Activated T-cell treated with anti-CD3 and anti-CD28 coated beads, Interleukin-2, amount 50 U/mL, for 1 hour (primary cell): ENCODE measurements at places on chromosomes 5 and 9.

- DNase-seq: no peak
These were observed 57.4 kb downstream of the CFAP95 start for GRCh38 chr9:69877852-69878514.

- no peak for DNase-seq
These were observed 168.9 kb upstream of the PUM3 start for GRCh38 chr9:3012842-3013241.

DNA sequence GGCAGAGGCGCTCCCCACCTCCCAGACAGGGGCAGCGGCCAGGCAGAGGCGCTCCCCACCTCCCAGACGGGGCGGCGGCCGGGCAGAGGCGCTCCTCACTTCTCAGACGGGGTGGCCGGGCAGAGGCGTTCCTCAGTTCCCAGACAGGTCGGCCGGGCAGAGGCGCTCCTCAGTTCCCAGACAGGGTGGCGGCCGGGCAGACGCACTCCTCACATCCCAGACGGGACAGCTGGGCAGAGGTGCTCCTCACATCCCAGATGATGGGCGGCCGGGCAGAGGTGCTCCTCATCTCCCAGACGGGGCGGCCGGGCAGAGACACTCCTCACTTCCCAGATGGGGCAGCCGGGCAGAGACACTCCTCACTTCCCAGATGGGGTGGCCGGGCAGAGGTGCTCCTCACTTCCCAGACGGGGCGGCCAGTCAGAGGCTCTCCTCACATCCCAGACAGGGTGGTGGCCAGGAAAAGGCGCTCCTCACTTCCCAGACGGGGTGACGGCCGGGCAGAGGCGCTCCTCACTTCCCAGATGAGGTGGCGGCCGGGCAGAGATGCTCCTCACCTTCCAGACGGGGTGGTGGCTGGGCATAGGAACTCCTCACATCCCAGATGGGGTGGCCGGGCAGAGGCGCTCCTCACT is 75.1 kb downstream of the CARTPT start:
- DNase-seq: no peak

DNA sequence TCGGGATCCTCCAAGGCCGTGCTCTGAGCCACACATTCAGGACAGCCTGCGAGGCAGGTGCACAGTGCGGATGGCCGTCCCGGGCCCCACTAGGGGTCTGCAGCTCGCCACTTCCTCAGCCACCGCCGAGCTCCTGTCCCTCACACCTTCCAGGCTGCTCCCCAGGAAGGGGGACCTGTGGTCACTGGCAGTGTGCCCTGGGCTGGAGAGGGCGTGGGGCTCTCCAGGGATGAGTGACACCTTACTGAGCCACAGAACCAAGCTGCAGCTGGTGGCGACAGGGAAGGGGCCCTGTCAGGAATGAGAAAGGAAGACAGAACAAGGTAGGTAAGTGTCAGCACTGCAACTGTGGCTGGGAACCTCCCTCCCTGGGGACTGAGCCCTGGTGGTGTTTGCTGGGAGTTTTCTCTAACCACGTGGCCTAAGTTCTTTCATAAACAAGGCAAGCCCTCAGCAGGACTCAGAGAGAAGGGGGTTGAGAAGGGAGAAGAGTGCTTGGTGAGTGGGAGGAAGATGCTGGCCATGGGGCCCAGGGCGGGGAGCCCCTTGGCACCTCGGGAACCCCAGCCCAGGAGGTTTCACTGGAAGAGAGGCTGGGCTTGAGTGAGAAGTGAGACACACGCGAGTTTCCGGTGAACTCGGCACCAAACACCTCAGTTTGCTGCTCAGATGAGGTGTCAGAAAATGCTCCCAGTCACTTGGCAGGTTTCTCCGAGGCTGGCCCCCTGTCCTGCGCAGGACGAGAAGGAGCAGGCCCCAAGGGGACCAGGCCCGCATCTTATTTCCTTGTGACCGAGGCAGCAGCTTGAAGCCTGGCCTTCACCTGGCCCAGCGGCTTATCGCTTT is 5.2 kb downstream of the IL13 start:
- DNase-seq: no peak

GRCh38 chr5:100026606-100027005 is 508.6 kb upstream of the FAM174A start:
- DNase-seq: no peak

GRCh38 chr9:84075004-84075403 is 94.4 kb downstream of the RMI1 start:
- DNase-seq: no peak

DNA sequence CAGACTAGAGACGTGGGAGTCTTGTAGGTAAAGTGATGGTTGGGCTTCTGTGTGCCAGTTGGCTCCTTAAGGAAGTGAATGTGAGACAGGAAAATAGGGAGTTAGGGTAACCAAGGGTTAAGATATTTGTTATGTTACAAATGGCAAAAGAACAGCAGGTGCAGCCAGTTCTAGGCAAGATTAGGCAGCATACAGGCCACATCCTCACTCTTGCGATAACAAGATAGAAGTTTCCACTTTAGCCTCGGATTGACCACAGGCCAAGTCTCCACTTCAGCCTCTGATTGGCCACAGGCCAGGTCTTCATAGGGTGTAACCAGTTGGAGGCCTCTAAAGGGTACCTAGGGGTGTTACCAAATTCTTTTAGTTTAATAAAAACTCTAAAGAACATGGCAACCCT is 54.6 kb upstream of the ABCA1 start:
- DNase-seq: no peak

- no peak for DNase-seq
These were observed 26.5 kb downstream of the WNK2 start for GRCh38 chr9:93210324-93210973.

DNA sequence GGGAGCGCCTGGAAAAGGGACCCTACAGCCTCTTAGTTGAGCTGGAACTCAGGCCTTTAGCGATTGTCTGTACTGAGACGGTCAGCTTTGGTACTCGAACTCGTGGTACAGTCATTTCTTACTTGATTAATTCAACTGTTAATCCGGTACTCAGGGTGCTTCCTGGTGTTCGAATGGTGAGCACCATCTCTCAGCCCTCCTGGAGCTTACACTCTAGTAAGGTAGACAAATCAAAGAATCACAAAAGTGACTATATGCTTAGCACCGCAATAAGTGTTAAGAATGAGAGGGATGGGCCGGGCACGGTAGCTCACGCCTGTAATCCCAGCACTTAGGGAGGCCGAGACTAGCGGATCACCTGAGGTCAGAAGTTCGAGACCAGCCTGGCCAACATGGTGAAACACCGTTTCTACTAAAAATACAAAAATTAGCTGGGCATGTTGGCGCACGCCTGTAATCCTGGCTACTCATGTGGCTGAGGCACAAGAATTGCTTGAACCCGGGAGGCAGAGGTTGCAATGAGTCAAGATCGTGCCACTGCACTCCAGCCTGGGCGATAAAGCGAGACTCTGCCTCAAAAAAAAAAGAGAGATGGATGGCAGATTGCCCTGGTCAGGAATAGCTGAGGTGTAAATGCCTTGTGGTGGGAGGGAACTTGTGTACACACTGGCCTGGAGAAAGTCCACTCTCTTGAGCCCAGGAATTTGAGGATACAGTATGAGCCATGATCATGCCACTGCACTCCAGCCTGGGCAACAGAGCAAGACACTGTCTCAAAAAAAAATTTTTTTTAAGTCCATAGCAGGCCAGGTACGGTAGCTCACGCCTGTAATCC is 981 bp downstream of the TCOF1 start:
- no peak for DNase-seq

DNA sequence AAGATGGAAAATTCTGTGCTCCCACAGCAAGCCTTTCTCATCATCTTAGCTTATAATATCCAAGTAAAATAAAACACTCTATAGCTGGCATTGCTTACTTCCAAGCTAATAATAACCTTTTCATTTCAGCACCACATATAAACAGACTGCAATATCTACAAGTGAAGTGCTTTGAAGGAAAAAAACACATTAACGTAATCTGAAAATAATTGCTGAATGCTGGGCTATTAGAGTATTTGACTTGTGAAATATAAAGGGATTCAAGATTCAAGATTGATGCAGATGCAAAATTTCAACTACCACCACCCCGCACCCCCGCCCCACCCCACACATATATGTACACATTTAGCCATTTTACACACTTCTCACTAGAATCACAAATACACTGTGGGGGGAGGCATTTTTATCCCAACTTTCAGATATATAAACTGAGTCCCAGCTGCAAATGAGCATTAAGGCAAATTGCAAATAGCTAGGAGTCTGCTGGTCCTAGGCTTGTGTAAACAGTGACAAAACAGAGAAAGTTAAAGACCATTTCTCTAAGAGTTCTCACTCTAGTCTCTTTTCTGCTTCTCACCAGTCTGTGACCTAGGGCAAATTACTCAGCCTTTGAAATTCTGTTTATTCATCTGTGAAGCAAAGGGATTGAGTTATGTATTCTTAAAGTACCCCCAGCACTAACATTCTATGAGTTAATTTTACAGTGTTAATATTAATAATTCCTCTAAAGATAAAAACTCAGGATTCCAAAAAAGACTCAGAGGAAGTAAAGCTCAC is 489.4 kb downstream of the PRELID2 start:
- DNase-seq: no peak

- no peak for DNase-seq
These were observed 19.2 kb upstream of the NDST1 start for GRCh38 chr5:150488519-150489359.

DNA sequence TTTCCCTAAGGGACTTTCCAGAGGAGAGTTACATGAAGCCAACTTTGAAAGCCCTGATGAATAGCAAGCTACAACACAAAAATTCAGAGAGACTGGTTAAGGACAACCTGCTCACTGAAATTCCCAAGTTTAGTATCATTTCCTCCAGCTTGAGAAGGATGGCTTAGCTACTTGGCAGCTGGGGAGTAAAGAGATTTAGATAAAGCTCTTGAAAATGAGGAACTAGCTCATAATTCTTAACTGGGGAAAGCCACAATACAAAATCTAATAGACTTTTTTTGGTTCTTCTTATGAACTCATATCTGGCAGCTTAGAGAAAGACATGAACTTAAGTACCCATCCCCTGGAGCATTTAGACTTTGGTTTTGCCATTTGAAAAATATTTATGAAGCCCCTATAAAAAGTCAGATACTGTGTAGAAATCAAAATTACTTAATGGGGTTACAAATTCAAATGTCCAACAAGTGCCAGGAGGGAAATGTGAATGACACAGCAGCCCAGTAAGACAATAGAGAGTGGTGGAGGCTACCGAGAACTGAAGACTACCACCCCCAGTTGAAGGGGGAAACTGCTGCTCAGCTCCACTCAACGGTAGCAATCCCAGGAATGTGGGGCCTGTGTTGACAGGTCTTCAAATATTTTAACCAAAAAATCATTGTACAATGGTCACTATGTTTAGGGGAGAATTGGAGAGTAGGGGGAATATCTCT is 79.4 kb upstream of the ADRB2 start:
- no peak for DNase-seq

DNA sequence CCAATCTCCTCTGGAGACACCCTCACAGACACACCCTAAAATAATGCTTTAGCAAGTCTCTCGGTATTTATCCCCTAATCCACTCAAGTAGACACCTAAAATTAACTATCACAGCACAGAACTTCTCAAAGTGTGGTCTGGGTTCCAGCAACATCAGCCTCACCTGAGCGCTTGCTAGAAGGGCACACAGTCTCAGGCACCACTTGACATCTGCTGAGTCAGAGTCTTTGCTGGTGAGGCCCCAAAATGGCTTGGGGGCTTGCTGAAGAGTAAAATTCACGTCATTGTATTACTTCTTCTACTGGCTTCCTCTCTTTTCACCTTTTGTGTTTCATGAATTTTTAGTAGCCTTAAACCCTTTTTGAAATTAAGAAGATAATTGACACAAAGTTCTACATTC is 9.0 kb downstream of the FOXB2 start:
- DNase-seq: no peak

DNA sequence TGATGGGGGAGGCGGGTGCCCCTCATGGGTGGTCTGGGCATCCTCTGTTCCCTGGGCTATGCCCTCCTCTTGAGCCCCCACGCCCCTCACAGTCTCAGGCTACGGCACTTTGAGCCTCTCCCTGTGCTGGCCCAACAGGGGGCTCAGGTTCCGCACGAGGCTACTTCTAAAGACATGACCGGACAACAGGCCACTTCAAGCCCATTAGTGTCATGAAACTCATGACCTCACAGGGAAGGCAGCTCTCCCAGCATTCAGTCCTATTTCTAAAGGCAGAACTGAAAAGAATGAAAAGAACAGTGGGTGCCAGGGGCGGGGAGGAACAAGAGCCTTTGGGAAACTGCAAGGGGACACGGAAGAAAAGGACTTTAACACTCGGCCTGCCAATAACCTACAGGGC is 45.0 kb downstream of the COL23A1 start:
- DNase-seq: no peak

DNA sequence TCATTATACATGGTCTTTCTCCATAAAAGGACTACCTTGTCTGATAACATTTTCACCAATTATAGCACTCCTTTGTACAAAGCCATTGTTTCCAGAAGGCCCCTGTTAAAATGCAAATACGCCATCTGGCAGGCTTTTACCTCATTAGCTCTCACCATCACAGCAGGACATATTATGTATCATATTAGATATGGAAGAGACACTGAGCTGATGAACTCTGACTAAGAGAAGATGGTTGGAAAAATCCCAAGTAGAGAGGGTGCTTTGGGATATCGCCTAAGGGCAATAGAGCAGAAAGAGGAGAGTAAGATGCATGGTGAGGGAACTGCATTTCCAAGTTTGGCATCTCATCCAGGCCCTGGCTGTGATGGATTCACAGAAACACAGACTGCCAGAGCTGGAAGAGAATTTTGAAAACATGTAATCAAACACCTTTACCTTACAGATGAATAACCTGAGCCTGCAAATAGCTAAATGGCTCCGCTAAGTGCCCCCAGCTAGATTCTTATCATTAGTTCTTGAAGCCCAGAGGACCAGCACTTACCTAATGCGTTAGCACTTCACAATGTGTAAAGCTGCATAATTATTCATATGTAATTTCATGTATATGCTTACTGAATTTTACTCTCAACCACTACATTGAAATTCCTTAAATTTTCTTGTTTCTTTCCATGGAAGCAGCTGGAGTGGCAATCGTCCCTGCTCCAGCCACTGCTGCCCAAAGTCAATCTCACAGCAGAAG is 393.6 kb upstream of the IZUMO3 start:
- no peak for DNase-seq
